Right ventricle myocardium superior (tissue), 1 donor: ENCODE measurements at places on chromosomes 4 and X. TPM values are rescaled to one million over a fixed set of nuclear protein-coding genes. Genes with fewer than 3 reads are reported as not detected.

- no peak for DNase-seq
Measured at GRCh38 chrX:71103110-71103983, 3.2 kb downstream of the CXorf65 start.

DNA sequence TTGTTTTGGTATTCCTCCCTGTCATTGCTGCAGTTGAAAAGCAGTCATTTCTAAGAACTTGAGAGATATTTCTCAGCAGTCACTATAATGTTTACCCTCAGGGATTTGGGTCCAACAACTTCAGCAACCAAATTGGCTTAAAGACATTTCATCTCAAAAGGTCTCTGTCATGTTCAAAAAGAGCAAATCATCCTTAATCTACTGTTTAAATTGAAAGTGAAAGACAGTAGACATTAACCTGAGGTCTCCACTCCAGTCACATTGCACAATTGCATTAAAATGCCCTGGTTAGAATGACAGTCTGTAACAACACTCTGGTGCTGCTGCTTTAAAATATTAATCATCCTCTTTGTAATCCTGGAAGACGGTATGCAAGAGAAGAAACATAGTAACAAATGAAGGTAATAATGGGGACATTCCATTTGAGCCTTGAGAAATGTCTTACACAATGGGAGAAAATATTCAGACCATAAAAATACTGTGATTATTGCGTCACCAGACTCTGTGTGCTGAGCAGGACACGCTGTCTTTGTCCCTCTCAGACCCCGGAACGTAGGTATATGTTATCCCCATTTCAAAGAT is 90.2 kb upstream of the UNC5C start:
- no peak for DNase-seq

The CT83 gene
- total RNA-seq = not detected

DNA sequence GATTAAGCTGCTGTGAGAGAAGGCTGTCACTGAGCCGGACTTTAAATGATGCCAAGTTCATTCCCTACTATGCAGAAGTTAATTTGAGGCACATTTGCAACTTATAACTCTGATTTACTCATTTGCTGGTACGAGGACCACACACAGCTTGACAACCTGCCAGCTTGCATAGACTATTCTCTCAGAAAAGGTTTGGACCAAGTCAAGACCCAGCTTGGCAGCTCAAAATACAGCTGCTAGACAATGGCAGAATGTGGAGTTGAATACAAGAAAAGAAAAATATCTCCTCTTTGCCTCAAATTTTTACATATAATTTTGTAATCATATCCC is 338.9 kb downstream of the DHX15 start:
- DNase-seq = no peak

GRCh38 chr4:109390115-109390768 is 43.4 kb upstream of the SEC24B start:
- no peak for DNase-seq

- DNase-seq = no peak
Measured at GRCh38 chr4:136526517-136526916, 1005.8 kb downstream of the PCDH18 start.

DNA sequence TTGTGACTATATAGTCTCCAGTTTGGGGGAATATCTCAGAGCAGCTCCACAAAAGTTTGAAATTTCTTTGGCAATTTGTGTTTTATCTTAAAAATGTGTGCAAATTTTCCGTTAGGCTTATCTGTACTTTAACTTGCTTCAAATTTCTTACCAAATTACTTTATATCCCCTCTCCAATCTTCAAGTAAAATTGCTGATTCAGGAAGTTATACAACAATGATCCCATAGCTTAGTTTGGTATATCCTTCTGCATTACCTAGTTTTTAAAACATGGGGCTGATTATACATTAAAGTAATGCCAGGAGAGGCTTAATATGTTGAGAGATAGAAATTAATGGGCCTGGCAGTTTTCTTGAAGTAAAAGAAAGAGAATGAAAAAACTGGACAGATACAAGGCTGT is 66.6 kb downstream of the TAF1 start:
- DNase-seq = no peak

DNA sequence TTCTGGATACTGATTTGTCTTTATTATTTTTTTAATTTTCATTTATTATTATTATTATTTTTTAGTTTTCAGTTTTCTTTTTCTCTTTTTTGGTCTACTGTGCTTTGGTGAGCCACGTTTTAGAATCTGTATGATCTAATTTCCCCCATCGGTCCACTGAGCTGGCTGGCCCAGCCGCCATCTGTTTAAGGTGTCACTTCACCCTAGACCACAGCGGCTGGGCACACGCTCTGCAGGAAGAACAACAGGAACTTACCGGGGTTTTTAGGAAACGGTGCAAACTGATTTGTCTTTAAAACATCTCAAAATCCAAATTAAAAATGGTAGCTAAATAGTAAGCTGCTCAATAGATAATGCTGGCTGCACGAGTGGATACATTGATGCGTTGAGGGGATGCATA is 48.8 kb upstream of the AMOT start:
- DNase-seq = no peak

The C4orf54 gene
- total RNA-seq = 0.73 TPM

DNA sequence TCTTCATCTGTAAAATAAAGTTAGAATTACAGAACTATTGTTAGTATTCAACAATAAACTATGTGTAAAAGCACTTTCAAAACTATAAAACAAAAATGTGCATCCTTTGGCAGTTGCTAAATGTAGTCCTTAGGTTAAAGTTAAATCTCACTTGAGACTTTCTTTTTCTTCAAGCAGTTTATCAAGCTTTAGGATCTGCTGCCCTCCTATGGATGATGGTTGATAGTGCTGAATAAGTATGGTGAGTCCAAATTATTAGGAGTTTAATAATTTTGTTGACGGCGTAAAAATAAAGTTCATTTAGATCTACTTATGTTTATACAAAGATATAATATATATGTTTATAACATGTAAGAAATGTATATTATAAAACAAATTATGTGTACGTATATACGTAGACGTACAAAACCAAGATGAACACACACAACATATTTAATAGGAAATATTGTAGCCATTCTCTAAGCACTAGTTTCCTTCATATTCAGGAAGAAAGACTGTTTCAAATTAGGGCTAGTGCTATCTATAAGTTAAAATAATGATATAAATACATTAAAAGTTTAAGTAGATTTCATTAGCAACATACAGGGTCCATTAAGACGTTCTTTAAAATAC is 22.3 kb downstream of the UGT2A2 start:
- no peak for DNase-seq

DNA sequence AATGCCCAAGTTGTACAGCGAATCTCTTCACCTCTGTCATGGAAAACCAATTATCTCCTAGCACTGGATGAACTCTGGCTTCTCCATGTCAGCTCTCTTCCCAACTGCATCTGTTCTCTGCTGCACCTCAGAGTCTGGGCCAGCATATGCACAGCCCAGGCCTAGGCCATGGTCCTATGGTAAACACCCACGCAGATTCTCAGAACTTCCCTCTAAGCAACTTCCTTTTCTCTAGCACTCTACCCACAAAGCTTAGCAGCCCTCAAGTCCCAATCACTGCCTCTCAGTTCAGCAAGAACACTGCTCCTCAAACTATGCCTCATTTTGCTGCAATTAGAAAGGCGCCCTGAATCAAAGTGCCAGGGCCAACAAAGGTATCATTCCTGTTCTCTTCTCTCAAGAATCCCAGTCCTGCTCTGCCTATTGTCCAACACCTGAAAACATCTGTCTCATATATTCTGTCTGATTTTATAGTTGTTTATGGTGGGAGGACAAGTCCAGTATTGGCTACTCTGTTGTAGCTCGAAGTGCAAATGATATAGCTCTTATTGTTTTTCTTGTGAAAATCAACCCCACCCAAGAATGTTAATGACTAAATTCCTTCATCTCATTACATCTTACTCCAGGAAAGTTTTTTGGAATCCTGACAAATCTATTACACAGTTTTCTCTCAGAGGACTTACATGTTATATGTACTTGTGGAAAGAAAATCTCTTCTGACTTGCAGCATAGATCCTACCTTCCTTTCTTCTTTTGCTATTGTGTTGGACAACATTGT is 85.4 kb downstream of the DCHS2 start:
- DNase-seq = no peak

The RENBP gene
- 11.1 TPM for total RNA-seq

DNA sequence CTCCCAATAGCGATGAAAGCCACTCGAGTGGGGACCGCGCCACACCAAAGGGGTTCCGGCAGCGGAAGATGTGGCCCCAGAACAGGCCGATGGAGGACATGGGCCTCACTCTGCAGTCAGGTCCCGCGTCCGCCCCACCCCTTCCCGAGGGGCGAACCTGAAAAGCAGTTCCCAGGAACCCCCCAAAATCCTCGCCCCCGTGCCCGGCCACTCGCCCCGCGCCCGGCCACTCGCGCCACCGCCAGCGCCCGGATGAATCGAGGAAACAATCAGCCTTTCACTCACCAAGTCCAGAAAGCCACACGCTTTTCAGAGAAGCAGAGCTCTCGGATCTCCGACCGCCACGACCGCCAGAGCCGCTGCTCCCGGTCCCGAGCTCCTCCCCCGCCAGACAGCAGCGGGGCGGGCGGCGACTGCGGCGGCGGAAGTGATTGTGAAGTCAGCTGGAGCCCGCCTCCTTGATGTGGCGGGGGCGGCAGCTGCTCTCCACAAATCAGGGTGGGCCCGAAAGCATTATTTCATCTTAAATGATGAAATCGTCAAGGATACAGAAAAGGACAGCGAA is at the start of gene PJA1:
Gene PJA1 (minus strand): TSS at position 367 of the 565 bp plus-strand sequence. CDS start 2,380 bp downstream, outside the sequence.
- DNase-seq = peak; percentile 85

The GLRA3 gene
- not detected for total RNA-seq

- peak; percentile 39 for DNase-seq
Measured at GRCh38 chrX:71910986-71911730, 513 bp downstream of the NHSL2 start.

DNA sequence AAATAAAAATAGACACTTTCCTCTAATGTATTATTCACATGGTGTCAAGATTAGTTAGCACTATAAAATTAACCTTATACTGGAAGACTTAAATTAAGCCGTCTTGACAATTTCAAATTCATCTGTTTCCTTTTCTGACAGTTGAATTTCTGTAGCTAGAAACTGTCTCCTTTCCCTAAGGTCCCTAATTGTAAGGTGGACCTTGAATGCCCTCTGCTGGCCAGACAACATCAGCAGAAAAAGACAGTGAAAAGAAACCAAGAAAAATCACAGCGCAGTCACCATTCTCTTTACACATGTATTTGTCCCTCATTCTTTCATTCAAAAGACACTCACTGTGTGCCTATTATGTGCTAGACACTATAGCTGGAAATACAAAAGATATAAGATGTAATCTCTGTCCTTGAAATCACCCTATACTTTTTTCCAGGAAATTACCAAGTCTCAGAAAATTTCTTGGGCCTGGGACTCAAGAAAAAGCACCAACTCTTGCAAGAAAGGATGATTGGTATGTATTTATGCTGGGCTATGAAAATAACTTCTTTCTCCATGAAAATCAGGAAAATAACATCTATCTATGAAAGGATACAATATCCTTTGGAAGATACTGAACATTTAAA is 32.7 kb upstream of the AMBN start:
- DNase-seq = no peak

GRCh38 chrX:107747596-107748161 is 27.9 kb downstream of the TSC22D3 start:
- no peak for DNase-seq

The HELT gene
- not detected for total RNA-seq
